ENCODE measurements at places on chromosomes 1 and 21.

GRCh38 chr1:53196017-53196484 lies 573 bp upstream of the CPT2 start:
- DNase-seq: no peak

GRCh38 chr1:171159148-171159547 lies 26.0 kb upstream of the FMO2 start:
- no peak for DNase-seq

DNA sequence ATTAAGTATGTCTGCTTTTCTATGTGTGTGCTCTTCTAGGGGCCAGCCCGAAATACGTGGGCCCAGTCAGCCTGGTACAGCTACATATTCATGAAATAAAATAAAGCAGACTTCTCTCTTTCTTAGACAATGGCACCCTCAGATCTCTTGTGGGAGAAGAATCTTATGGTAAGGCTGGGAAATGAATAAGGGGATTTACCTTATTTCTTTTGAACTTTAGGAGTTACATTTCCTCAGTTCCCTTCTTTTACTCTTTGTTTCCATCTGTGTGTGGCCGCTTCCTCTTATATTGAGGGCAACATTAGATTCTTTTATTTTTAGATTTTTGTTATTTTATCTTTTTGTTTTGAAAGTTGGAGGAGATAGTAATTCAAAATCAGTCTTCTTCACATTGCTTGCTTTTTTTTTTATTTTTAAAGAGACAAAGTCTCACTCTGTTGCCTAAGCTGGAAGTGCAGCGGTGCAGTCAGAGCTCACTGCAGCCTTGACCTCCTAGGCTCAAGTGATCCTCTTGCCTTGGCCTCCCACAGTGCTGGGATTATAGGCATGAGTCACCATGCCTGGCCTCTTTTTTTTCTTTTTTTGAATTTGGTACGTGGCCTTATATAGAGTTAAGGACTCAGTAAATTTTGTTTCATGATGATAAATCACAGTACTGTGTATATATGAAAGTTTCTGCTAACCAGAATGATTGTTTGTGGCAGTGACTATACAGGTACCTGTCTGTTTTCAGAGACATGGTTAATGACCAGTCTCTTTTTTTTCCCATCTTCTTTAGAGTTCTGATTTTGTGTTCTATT lies 9.1 kb downstream of the LAMC1 start:
- no peak for DNase-seq

DNA sequence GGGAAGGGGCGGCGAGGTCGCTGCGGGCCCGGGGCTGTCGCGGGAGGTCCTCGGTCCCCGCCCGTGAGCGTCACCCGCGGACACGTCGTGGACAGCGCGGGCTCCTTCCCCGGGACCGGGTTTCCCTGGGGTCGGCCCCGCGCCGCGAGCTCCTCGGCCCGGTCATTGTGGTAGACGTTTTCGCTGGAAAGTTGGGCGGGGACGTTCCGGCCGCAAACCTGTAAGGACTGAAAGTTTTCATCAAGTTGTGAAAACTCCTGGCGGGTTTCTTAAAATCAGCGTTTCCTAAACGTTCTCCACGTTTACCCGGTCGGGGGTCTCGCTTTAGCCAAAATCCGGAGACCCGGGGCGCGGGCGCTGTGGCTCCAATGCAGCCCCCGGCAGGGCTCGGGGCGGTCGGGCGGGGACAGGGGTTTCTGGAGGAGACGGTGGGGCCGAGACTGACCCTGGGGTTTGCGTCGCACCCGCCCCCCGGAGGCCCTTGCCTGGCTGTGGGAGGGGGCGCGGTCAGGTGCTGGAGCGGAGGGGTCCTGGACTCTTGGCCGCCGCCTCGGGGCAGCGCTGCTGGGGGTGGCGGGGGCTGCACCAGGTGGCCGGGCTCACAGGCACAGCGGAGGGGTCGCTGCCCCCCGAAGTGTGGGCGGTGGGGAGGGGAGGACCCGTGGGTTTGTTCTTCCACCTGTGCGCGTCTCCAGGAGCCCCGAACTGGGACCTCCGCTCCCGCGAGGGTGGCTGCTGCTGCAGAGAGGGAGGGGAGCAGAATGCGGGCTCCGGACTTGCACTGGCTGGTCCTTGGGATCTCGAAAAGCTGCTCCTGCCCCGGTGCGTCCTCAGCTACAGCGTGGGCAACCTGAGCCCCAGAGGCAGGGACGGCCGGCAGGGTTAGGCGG lies 827 bp downstream of the PRKCZ start:
- DNase-seq: no peak

DNA sequence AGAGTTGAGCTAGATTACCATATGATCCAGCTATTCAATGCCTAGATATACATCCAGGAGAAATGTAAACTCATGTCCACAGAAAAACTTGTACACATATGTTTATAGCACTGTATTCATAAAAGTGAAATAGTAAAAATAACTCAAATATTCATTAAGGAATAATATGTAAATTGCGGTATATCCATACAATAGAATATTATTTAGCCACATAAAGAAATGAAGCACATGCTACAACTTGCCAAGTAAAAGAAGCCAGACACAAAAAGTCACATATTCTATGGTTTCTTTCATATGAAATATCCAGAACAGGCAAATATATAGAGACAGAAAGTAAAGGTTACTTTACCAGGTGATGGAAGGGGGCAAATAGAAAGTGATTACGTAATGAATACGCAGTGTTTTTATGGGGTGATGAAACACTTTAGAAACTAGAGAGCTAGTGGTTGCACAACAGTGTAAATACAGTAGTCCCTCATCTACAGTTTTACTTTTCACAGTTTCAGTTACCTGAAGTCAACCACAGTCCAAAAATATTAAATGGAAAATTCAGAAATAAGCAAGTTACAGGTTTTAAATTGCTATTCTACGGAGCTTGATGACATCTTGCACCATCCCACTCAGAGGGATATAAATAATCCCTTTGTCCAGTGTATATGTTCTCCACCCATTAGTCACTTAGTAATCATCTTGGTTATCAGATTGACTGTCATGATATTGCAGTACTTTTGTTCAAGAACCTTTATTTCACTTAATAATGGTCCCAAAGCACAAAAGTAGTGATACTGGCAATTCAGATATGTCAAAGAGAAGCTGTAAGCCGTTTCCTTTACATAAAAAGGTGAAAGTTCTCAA lies 62.3 kb downstream of the ZNF644 start:
- no peak for DNase-seq
